ENCODE measurements at places on chromosomes 1 and 21. TPM values are rescaled to one million over a fixed set of nuclear protein-coding genes. Genes with fewer than 3 reads are reported as not detected.

DNA sequence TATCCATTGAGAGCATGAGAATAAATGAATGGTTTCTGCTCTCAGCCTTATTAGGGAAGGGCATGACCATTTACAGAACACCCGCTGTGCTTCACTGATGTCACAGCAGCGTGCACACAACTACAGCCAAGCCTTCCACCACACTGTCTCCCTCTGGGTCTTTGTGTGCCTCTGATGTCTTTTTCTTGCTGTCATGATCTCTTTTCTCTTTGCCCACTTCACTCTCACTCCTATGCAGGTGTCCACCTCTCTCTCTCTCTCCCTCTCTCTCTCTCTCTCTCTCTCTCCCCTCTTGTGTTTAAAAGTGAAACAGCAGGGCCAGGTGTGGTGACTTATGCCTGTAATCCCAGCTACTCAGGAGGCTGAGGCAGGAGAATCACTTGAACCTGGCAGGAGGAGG is 232.5 kb upstream of the JUN start:
- H3K36me3 ChIP-seq, result no peaks in the 10 kb centered on the region
- H3K4me3 ChIP-seq, result no peak overlapping the region
- H3K27ac ChIP-seq, result peak overlapping the region; percentile 14
- H3K4me1 ChIP-seq, result peaks cover 16% of the 10 kb centered on the region

DNA sequence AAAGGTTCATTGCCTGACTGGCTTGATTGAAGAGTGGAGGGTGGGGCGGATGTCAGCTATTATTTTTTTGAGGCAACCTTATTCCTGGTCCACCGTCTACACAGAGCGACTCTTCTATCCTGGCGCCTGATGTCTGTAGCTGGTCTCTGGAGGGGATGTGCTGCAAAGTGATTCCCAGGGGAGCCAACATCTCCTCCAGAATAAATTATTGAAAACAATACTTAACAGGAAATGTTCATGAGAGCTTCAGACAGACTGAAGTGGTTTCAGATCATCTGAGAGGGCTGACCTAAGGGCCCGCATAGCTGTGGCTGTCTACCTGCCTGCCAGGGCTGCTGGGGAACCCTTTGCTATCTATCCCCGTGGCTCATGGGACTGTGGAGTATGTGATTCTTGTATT is 66.7 kb downstream of the TEX35 start:
- no peak overlapping the region for H3K27ac ChIP-seq
- H3K27me3 ChIP-seq, result no peaks in the 10 kb centered on the region
- no peak overlapping the region for H3K4me3 ChIP-seq
- H3K4me1 ChIP-seq, result no peaks in the 10 kb centered on the region
- no peaks in the 10 kb centered on the region for H3K36me3 ChIP-seq

- H3K4me1 ChIP-seq, result no peaks in the 10 kb centered on the region
- H3K27ac ChIP-seq, result no peak overlapping the region
- H3K36me3 ChIP-seq, result no peaks in the 10 kb centered on the region
Observed at GRCh38 chr1:52658795-52659194, 25.8 kb downstream of the SHISAL2A start.

The PDC gene
- total RNA-seq, result not detected

The CCDC24 gene
- 3.1 TPM for total RNA-seq

DNA sequence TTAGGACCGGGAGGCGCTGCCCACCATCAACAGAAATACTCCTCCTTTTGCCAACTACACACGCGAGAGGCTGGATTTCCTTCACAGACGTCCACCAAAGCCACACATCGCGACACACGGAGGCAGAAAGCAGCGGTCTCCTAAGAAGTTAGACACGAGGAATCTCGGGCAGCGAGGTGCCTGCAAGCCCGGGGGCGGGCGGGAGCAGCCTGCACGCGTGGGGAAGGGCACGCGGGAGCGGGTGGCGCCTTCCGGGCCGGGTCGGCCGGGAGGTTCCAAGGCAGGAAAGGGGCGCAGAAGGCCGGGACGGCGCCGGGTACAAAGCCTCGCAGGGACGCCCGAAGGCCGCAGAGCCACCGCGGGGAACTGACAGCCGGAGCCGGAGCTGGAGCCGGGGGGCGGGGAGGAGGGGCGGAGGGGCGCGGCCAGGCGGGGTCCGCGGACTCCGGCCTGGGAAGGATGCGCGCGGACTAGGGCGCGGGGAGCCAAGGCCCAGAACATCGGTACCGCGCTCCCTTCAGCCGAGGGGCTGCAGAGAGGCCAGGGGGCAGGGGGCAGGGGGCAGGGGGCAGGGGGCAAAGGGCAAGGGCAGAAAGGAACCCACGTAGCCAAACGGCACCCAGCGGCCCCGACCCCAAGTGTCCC is 722 bp downstream of the NPHP4 start:
- no peaks in the 10 kb centered on the region for H3K27me3 ChIP-seq
- H3K4me3 ChIP-seq, result peak overlapping the region; percentile 83
- peak; percentile 44 for DNase-seq

The MEAF6 gene
- 60.4 TPM for total RNA-seq

The SLC30A10 gene
- not detected for total RNA-seq

- H3K4me1 ChIP-seq, result no peaks in the 10 kb centered on the region
- no peaks in the 10 kb centered on the region for H3K36me3 ChIP-seq
- peak overlapping the region; percentile 71 for H3K4me3 ChIP-seq
- no peak for DNase-seq
- H3K27me3 ChIP-seq, result no peaks in the 10 kb centered on the region
- H3K27ac ChIP-seq, result peak overlapping the region; percentile 78
Observed at GRCh38 chr1:156740237-156740740, 599 bp downstream of the MRPL24 start.

DNA sequence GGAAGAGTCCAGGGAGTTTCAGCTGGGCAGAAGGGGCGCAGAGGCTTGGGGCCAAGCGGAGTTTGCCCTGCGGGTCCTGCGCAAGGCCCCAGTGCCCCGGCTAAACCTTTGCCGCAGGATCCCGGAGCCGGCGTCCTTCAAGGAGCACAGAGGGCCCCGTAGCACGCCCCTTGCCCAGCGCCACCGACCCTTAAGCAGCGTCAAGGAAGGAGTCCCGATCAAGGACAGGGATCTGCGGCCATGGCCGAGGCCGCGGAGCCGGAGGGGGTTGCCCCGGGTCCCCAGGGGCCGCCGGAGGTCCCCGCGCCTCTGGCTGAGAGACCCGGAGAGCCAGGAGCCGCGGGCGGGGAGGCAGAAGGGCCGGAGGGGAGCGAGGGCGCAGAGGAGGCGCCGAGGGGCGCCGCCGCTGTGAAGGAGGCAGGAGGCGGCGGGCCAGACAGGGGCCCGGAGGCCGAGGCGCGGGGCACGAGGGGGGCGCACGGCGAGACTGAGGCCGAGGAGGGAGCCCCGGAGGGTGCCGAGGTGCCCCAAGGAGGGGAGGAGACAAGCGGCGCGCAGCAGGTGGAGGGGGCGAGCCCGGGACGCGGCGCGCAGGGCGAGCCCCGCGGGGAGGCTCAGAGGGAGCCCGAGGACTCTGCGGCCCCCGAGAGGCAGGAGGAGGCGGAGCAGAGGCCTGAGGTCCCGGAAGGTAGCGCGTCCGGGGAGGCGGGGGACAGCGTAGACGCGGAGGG is 520 bp downstream of the CLIC6 start:
- peak overlapping the region; percentile 34 for H3K4me3 ChIP-seq
- no peak for DNase-seq
- no peak overlapping the region for H3K27ac ChIP-seq
- peaks cover 23% of the 10 kb centered on the region for H3K27me3 ChIP-seq
- H3K36me3 ChIP-seq, result no peaks in the 10 kb centered on the region

DNA sequence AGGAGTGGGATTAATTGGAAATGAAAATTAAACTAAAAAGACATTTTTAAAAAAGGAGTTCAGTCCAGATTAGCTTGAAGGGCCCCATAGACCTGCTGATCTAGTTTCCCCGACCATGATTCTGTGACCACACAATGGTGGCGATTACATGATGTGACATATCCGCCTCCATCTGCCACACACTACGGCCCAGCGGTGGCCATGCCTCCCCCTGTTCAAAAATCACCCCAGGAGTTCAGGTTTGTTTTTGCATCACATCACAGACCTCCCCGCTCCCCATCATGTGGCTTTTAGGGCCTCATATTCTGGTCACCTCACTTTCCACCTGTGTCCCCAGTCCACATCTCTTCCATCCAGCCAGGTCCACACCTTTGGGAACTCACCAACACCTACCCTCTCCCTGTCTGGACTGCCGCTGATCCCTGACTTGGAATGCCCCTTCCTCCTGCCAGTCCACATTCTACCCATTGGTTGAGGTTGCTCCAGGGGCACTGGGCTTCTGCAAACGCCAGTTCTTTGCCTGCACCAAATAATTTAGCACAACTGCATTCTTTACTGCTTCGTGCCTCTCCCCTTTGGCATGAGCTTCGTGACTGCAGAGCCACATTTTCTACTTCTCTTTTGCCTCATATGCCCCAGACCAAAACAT is 38.9 kb downstream of the CD247 start:
- no peak for DNase-seq
- no peak overlapping the region for H3K27ac ChIP-seq
- no peaks in the 10 kb centered on the region for H3K36me3 ChIP-seq

The ZBTB7B gene
- total RNA-seq, result 3.8 TPM

GRCh38 chr1:101175466-101175865 is 61.4 kb upstream of the S1PR1 start:
- H3K36me3 ChIP-seq, result no peaks in the 10 kb centered on the region
- DNase-seq, result no peak
- H3K4me1 ChIP-seq, result no peaks in the 10 kb centered on the region
- no peaks in the 10 kb centered on the region for H3K27me3 ChIP-seq
- no peak overlapping the region for H3K4me3 ChIP-seq

The RASAL2 gene
- total RNA-seq, result 30.2 TPM

DNA sequence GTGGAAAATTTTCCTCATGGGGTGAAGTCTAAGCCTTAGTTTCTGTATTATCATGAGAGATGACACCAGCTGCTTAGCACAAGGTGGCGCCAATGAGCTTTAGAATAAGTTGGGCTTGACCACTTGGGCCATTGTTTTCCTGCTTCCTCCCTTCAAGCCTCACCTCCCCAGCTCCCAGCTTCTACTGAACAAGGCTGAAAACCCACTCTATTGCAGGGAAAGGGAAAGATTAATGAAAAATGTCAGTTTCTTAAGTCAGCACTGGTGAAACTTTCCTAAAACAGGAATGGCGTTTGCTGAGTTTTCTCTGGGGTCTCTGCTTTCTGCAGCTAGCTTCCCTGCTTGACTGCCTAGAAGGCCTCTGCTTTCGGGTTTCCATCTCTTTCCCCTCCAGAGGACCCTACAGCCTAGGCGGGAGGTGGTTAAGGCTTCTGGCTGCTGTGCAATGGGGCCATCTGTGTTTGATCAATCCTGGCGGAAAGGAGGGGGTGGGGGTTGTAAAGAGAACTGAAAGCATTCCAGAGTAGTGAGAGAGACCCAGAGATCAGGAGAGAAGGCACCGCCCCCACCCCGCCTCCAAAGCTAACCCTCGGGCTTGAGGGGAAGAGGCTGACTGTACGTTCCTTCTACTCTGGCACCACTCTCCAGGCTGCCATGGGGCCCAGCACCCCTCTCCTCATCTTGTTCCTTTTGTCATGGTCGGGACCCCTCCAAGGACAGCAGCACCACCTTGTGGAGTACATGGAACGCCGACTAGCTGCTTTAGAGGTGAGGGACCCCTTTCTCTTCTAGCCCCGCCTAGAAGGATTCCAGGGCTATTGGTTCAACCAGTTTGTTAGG is at the start of gene OLFML3:
Gene OLFML3, plus strand, starts transcription at position 612 of the 840 bp plus-strand sequence. Its CDS starts 43 bp downstream, at position 655.
- peak within 1 kb of the TSS; percentile 33 for H3K4me3 ChIP-seq
- no peaks in the 10 kb centered on the region for H3K36me3 ChIP-seq
- H3K27ac ChIP-seq, result peak within 1 kb of the TSS; percentile 92

The THEMIS2 gene
- total RNA-seq, result 5.1 TPM

- no peak for DNase-seq
- no peak overlapping the region for H3K4me3 ChIP-seq
Observed at GRCh38 chr1:82059959-82060358, 259.2 kb downstream of the ADGRL2 start.

DNA sequence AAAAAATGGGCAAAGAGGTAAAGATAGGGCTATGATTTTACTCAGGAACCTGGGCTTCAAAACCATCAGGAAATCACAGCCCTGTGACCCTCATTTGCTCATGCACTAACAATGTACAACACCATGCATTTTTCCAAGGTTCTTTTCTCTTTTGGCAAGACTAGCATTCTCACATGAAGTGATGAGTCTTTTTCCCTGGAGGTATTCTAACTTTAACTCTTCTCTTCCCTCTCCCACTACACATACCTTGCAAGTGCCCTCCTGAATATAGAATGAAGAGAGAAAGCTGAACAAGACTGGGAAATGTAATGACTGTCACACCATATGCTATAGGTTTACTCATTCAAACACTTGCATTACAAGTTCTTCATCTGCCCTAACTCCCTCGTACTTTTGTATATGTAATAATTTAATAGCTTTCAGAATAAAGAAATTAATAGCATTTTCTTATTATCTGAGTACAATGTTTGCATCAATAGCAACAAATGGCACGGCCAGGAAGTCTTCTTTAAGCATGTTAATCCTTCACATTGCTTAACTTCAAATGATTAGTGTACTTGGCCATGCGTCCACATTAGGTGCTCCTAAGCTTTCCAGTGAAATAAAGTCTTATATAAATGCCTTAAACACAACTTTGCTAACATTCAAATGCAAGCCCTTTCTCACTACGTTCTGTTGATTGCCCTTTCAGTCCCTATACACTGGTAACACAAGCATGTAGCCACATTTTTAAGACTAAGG is 1.8 kb downstream of the NIBAN1 start:
- no peaks in the 10 kb centered on the region for H3K4me1 ChIP-seq
- no peak for DNase-seq
- H3K27ac ChIP-seq, result peak overlapping the region; percentile 84
- peak overlapping the region; percentile 52 for H3K4me3 ChIP-seq

The PRDX6 gene
- total RNA-seq, result 218 TPM

DNA sequence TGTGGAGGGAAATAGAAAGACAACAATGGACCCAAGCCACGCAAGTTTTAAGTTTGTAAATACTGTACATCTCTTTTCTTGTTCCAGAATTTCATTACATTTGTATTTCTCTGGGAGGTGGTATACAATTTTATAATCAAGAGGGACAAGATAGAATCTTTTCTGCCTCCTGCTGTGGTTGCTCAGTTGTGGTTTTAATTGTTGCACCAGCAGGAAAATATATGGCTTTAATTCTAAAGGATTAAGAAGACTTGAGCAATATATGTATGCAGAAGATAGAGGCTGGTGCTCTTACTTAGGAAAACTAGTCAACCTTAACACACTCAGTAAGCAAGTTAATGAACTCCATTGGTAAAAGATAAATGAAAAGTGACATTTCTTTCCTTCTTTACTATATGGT is 19.8 kb upstream of the ASB17 start:
- no peaks in the 10 kb centered on the region for H3K4me1 ChIP-seq
- H3K27me3 ChIP-seq, result no peaks in the 10 kb centered on the region
- no peak overlapping the region for H3K4me3 ChIP-seq
- H3K36me3 ChIP-seq, result no peaks in the 10 kb centered on the region
- no peak overlapping the region for H3K27ac ChIP-seq
- DNase-seq, result no peak

The FCER1A gene
- total RNA-seq, result not detected
